ENCODE measurements at places on chromosomes 5 and 9.

GRCh38 chr9:108083160-108083750 lies 593.7 kb upstream of the KLF4 start:
- no peak for DNase-seq

DNA sequence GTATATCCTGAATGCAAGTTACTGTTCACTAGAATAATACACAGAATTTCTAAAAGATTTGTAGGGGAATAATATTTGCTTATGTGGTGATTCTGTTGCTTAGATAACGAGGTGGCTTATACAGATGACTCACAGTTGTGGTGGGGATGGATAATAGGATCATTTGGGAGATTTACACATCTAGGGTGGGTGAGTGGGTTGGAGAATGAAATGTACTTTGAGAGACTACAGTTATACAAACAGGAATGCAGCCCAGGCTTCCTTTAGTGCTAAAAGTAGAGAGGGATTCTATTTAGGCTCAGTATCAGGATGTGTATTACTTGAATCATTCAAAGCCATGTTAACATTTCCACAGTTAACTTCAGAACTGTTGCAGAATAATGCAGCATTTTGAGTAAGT lies 1.8 kb downstream of the CTXN3 start:
- DNase-seq: no peak

GRCh38 chr9:3323714-3324113 lies 202.1 kb downstream of the RFX3 start:
- DNase-seq: no peak

- no peak for DNase-seq
Observed at GRCh38 chr9:91044354-91044753, 242.7 kb downstream of the SYK start.

DNA sequence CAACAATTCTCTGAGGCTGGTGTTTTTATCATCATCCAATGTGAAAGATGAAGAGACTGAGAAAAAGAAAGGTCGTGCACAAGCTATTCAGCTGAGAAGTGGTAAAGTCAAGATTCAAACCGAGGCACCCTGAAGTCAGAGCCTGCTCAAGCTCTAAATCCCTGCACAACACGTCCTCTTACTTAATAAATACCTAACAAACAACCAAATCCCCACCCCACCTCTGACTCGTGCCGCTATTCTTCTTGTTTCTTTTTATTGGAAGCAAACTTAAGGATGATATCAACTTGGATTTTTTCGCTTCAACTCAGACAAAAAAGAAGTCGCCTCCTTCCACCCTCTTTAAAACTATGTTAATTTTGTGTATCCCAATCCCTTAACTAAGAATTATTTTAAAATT lies 140.2 kb downstream of the CEP120 start:
- DNase-seq: no peak

DNA sequence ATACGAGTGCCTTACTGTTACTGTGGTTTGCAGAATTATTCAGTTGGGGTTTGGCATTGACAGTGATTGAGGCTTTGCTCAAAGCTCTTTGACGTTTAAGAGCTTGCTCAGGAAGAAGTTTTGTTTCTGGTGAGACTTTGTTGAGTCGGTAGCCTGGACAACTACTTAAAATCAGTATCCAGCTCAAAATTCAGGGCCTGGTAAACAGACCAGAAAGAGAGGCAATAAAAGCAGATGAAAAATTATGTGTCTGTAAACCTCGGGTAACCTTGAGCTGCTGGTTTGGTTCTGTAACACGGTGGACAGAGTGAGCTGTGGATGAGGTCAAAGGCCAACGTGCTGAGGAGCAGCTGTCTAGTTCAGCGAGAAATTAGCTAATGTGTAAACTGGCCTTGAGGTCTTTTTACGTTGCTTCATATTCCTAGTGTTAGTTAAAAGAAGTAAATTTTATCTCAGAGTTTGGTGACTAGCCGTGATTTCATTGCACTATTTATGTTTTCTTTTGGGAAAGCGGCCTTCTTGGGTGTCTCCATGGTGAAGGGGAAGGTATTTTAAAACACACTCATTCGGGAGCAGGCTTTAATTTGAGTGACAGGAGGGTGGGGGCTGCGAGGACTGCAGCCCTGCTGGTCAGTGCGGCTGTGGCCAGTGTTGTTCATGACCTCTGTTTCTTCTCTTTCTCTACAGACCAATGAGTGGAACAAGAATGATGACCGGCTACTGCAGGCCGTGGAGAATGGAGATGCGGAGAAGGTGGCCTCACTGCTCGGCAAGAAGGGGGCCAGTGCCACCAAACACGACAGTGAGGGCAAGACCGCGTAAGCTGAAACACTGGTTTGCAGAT lies 82.0 kb upstream of the TTC23L start:
- DNase-seq: no peak

DNA sequence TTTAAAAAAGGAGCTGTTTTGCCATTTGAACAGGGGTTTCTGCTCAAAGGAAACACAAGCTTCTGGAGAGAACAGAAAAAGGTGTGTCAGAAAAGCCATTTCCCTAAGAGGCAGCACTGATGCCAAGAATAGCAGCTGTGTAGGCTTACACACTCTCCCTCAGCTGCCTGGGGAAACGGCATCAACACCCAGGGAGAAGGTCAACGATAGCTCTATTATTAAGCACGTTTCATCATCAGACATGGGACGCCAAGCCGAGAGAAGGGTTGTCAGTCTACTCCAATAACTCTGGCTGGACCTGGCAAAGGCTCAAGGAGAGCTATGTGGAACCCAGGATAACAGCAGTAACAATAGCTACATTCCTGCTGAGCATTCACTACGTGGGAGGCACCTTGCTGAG lies 314.2 kb downstream of the CDK5RAP2 start:
- DNase-seq: no peak

DNA sequence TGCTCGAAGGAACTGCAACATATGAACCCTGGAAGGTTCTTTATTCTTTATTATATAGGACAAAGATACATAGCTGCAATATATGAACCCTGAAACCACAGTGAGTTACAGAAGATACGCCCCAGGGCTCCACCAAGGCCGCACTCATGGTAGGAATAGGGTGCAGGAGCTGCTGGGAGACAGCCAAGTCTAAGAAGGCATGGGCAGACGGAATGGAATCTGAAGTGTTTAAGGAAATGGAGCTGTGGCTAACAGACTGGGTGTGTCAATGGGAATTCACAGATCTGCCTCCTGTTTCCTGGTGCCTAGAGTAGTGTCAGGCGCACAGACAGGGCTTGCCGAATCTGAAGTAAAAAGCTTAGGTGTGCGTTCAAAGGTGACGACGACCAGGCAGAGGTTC lies 286.4 kb downstream of the DENND1A start:
- DNase-seq: no peak

DNA sequence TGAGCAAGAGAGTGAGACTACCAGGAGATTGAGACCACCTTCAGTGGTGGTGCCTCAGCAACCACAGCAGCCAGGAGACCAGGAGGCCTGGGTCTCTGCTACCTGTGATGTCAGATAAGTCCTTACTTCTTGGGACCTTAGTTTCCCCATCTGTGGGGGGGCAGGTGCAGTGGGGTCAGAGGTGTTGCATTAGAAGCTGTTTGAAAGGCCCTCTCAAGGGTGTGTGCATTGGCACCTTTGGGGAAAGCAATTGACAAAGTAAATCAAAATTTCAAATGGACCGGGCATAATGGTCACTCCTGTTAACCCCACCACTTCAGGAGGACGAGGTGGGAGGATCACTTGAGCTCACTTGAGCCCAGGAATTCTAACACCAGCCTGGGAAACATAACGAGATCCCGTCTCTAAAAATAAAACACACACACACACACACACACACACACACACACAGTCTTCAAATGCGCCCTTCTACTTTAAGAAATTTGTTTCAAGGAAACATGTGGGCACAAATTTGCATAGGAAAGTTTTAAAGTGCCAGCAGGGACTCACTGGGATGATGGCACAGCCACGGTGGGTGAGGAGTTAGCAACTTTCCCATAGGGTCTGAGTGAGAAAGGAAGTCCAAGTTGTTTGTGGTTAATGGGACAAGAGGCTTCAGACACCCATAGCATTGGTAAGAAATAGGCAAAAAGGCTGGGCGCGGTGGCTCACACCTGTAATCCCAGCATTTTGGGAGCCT lies 1.3 kb upstream of the AK1 start:
- DNase-seq: no peak

DNA sequence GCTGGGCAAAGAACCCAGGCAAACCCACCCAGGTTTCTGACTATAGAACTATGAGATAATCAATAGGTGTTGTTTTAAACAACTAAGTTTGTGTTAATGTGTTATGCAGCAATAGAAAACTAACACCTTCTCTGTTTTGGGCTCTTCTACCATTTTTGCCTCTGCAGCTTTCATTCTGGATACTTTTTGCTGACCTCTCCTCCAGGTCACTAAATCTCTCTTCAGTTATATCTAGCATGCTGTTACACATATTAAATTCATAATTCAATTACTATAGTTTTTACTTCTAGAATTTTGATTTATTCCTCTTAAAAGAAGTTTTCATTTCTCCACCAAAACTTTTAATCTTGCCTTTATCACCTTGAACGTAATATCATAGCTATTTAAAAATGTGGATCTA lies 17.2 kb downstream of the MAPK9 start:
- no peak for DNase-seq

DNA sequence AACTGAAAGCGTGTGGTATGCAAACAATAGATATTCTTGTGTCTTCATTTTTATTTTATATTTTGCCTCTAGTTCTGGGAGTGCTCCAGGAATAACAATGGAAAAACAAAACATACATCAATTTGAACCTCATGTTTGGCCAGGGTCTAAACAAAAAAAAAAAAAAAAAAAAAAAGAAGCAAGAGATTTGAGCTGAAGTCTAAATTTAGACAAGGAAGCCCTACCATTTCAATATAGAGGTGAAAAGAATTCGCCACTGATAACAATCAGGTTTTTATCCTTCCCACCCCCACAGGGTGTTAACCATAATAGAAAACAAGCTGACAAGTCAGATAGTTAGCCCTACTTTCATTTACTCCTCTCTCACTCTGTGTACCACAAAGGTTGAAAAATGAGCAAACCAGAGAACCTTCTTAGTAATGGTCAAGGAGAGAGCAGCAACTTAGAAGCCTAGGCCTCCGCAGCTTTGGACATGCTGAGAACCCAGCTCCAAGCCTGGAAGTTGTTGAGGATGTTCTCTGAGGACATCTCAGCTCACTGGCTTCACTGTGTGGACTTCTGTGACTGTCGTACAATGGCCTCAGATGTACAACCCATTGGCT lies 118.2 kb upstream of the HMHB1 start:
- DNase-seq: no peak

GRCh38 chr9:115068031-115068430 lies 49.9 kb downstream of the TNC start:
- no peak for DNase-seq

DNA sequence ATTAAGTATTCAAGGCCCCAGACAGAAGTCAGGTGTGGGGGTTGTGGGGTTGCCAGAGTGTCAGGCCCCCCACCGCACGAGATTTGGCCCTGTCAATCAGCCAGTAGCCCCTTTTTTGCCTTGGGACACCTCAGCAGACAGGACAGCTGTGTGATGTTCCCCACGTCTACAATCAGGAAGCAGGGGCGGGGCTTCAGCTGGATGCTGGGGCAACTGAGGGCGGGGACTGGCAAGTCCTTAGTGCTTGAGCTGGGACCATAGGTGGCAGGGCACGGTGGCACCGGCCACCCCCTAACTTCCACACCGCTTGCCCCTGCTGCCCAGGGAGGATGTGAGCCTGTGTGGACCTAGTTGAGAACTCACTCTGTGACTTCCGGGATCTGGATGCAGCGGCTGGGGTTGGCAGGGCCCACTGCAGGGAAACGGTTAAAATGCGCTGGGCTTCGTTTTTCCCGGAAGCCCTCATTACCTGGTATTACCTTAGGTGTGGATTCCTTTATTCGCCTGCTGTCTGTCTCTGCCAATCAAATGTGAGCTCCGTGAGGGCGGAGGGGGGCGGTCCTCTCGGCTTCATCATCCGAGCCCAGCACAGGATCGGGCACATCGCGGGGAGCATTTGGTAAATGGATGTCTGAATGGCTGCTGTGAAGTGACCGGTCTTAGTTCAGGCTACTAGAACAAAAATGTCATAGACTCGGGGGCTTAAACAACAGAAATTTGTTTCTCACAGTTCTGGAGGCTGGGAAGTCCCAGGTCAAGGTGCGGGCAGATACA lies 7.5 kb upstream of the GTF3C5 start:
- no peak for DNase-seq

DNA sequence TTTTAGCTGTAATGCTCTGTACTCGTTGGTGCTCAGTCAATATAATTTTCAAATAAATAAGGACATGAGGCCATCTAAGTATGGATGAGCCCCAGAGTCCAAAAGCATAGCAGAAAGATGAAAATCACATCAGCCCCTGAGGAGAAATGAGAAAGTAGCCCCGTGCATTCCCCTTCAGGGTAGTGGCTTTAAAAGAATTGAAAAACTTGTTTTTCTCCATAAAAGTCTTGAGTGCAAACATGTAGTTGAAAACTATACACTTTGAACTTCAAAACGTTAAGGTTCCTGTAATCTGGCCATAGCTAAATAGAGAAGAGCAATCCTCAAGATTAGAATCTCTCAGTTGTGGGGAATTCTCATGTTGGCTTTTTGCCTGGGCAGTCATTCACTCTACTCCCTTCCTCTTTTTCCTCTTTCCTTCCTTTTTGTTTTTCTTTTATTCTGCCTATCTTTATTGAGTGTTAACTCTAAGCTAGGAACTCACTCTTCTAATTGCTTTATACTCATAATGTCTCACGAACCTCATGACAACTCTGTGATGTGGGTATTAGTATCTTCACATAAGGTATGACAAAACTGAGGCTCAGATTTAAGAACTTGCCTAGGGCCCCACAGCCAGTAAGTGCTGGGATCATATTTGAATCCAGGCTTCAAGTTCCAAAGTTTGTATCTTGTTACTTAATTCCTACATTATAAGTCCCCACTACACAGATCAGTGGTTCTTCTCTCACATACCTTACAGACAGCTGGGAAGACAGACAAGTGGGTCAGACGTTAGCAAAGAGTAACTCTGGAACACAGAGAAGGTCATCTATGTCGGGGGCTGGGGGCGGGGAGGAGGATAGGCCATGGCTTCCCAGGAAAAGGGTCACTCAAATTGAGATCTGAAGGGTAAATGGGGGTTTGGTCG lies 46.4 kb upstream of the ABCA1 start:
- no peak for DNase-seq

- no peak for DNase-seq
Observed at GRCh38 chr9:121662891-121663580, 11.6 kb downstream of the DAB2IP start.

DNA sequence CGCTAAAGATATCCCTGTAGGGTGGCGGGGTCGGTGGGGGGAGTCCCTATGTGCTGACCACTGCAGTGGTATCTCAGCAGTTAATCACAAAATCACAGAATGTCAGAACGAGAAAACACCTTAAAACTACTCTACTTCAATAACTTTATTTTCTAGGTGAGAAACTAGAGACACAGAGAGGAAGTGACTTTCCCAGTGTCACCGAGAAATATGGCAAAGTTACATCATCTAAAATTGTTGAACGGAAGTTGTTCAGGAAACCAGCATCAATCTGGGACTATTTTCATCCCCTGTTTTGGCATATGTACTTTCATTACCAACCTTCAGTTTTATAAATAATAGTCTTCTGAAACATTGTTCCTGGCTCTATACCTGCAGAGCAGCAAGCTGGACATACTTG lies 384.0 kb downstream of the SPOCK1 start:
- DNase-seq: no peak
